Memory B cell (primary cell): ENCODE measurements at places on chromosomes 7 and 10.

DNA sequence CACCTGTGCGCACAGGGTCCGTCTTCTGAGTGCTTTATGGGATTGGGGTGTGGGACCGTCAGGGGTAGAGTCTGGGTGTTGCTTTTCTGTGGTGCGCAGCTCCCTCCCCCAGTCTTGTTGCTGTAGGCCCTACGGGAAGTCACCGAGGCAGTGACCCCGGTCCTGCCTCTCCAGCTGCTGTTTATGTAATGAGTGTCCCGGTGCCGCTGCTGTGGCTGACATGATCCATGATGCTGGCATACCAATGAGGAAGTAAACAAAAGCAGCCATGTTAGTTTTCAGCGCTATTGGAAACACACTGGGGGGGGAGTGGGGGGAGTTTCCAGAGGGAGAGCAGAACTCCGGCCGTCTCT, 1.1 kb downstream of the TRIM8 start:
- no peak for DNase-seq

GRCh38 chr10:12322583-12323131, 26.7 kb upstream of the CAMK1D start:
- no peak for DNase-seq

GRCh38 chr10:119348516-119349240, 141.3 kb downstream of the GRK5 start:
- DNase-seq, result no peak

GRCh38 chr7:50302486-50303334, 1.8 kb upstream of the IKZF1 start:
- DNase-seq, result no peak

- DNase-seq, result no peak
Measured at GRCh38 chr7:149292462-149292823, 30.4 kb downstream of the ZNF783 start.

GRCh38 chr10:106053061-106053460, 1111.4 kb downstream of the SORCS1 start:
- no peak for DNase-seq

- no peak for DNase-seq
Measured at GRCh38 chr10:33483124-33483815, 148.8 kb upstream of the NRP1 start.

DNA sequence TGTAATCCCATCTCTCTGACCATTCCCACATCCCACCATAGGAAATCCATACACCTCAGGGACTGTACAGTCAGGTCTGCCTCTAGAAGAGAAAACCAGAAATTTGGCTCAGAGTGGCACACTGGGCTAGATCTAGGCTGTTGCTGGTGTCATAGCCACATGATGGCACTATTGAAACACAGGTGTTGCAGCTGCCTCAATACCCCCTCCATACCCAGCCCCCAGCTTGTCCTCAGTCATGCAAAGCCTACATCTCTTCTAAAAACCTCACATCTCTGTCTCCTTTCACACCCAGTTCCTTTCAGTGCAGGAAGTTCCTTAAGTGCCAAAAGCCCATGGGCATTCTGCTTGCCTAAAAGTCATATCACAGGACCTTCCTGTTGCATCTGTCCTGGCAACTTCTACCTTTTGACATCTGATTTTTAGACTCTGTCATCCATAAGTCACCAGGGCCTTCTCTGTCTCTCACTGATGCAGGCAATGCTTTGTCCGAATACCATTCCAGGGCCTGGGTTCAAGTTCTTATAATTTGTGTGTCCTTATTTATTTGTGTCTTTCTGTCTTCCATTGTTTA, 27.0 kb upstream of the HIBADH start:
- DNase-seq, result no peak

GRCh38 chr7:128352636-128353035, 8.9 kb downstream of the PRRT4 start:
- DNase-seq, result no peak

DNA sequence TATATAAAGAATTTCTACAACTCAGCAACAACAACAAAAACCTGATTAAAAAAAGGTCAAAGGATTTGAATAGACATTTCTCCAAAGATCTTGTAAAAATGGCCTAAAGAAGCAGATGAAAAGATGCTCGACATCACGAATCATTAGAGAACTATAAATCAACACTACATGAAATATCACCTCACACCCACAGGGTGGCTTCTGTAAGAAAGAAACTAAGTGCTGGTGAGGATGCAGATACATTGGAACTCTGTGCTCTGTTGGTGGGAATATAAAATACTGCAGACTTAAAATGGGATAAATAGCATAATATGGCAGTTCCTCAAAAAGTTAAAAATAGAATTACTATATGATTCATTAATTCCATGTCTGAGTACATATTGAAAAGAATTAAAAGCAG, 38.3 kb upstream of the CDCA7L start:
- no peak for DNase-seq

GRCh38 chr7:127754457-127754856, 102.5 kb downstream of the SND1 start:
- no peak for DNase-seq

GRCh38 chr7:4169455-4169854, 512.6 kb upstream of the FOXK1 start:
- DNase-seq, result no peak

DNA sequence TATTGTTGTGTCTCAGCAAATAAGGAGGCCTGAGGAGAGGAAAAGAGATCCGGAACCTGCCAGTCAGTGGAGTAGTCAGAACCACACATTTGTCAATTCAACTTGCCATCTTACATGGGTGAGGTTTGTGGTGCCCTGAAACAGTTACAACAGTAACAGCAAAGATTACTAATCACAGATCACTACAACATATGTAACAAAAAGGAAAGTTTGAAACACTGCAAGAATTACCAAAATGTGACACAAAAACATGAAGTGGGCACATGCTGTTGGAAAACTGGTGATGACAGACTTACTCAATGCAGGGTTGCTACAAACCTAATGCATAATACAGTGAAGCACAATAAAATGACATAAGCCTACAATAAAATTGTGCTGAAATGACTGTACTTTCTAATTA, 89.4 kb downstream of the LRRN3 start:
- no peak for DNase-seq

DNA sequence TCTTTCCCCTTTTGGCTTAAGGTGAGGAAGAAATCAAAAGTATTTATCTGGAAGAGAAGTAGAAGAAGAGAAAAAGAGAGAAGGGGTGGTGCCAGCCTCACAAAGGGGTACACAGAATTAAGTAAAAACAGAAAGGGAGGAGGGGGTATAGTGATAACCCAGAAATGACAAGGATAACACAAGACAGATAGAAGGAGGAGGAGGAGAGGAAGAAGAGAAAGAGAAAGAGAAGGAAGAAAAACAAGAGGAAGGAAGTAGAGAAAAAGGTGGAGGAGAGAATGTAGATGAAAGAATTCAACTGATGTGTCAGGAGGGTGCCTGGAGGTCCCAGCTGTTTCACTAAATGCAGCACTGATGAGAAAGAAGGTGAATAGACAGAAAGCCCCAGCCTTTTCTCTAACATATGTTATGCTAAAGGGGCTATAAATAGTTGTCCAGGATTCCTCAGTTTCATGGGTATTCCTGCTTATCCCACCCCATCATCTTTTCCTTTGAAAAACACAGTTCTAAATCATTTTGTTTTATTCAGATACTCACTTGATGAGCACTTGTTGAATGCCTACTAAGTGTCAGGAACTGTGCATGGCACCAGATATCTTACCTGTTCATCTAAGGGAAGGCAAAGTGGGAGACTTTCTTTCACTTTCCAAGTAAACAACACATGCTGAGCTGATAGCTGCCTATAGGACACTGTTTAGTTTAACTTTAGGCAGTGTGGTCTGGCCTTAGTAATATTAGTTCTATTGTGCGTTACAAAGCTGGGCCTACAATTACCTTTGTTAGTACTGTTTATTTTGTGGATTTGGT, 8.0 kb downstream of the SEMA3E start:
- no peak for DNase-seq

- no peak for DNase-seq
Measured at GRCh38 chr7:19707240-19707639, 1.6 kb downstream of the POLR1F start.

DNA sequence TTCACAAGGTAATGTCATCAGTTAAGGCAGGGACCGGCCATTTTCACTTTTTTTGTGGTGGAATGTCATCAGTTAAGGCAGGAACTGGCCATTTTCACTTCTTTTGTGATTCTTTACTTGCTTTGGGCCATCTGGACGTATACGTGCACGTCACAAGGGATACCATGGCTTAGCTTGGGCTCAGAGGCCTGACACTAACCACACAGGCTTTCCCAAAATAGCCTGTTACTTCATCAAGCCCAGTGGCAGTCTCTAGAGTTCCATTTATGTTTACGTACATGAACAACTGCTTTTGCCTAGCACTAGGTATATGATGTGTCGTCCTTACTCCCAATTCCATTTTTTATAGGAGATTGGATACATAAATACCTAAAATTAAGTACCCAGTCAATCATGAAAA, 237.9 kb downstream of the C7orf25 start:
- DNase-seq, result no peak

DNA sequence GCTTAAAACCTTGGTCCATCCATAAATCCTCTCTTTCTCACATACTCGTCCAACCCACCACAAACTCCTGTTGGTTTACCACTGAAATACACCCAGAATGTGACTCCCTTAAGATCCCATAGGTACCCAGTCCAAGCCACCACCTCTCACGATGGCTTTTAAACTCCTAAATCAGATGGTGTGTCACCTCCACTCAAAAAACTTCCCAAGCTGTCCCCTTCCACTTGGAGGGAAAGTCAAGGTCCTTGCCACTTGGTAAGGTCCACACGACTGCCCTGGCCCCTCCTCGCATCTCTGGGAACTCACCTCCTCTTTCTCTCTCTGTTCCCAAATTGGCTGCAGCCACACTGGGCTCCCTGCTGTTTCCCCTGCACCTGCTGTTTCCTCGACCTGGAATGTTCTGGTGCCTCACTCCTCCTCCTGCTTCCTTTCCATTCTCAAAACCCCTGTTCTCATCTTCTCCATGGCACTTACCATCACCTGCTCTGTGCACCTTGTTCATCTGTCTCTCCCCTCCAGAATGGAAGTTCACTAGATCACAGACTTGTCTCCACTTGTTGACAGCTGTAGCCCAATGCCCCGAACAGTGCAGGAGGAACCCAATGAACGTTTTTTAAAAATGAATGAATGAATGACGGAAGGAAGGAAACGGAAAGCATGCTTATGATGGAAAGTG, 23.0 kb downstream of the ZFAND2A start:
- DNase-seq, result no peak

DNA sequence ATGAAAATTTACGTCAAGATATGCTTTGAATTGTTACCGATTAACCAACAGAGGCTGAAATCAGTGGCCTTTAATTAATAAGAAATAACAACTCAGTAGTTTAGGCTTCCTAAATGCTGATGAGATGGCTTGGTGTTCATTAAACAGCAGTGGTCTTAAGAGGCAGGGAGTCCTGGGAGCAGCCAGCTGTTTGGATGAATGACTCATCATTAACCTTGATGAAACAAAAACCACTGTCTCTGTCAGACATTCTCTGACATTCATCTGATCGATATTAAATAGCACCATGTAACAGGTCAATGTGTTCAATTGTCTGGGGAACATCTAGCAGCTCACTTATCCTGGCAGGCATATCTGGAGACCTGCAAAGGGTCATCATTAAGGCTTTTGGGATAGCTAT, 234.2 kb upstream of the LRRN3 start:
- DNase-seq, result no peak

- DNase-seq, result no peak
Measured at GRCh38 chr10:48332166-48332870, 25.8 kb downstream of the MAPK8 start.

DNA sequence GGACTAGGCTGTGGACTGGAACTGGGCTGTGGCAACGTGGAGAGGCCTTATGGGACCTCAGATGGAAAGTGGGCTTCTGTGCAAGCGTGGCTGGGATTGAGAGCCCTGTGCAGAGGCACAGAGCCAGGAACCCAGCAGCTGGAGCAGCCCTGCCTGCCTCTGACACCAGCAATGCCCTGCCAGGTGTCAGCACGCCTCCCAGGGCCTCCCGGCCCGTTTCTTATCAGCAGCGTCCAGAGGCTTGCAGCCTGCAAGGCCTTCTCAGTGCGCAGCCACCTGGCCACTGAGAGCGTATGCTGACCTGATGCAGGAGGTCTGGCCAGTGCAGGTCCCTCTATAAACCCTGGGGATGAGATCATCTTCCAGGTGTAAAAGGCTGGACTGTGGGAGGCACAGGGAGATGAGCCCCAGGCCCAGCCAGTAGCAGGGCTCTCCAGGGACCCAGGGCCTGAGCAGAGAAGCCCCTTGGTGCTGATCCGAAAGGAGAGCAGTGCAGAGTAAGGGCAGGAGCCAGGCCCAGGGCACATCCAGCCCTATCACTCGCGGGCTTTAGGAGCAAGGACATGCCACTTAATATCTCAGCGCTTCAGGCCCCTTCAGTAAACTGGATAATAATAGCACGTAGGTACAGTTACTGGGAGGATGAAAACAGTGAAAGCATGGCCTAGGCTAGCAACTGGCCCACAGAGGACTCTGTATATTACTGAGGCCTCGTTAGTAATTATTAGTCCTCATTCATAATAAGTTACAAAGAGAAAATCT, 38.8 kb upstream of the ANTXRL start:
- DNase-seq, result no peak

DNA sequence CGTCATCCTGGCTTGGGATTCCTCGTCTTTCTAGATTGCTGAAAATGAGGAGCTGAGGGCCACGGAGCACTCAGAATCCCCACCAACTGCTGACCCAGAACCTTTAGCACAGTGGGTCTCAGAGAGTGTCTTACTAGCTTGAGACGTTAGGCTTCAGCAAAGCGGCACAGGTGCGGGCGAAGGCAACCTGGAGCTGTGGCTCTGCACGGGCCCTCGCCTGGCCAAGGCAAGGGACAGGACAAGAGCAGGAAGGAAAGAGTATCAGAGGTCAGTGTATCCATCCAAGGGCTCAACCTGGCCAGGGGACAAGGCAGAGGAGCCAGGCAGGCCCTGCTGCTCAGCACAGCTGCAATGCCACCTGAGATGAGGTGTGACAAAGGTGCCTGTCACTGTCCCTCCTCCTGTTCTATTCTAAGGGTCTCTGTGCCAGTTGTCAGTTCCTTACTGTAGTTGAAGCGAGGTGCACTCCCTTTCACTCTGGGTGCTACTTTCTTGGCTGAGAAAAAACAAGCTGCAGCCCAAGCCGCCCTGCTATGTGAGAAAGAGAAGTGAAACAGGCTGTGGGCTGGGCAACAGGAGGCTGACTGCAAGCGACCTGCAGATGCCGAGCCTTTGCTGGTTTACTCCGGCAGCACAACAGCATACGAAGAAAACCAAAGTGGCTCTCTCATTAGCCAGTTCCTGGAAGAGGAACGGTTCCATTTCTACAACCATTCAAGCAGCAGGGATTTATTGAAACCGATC, 33.3 kb upstream of the KDM7A start:
- peak; percentile 81 for DNase-seq

- DNase-seq, result no peak
Measured at GRCh38 chr7:151599401-151600227, 79.9 kb upstream of the RHEB start.

GRCh38 chr10:119282446-119282845, 75.1 kb downstream of the GRK5 start:
- DNase-seq, result no peak

GRCh38 chr10:16975188-16975587, 154.4 kb downstream of the CUBN start:
- no peak for DNase-seq
